ENCODE measurements at places on chromosomes 16 and 17. TPM values are rescaled to one million over a fixed set of nuclear protein-coding genes. Genes with fewer than 3 reads are reported as not detected.

- H3K27ac ChIP-seq = no peak overlapping the region
- H3K27me3 ChIP-seq = no peaks in the 10 kb centered on the region
- peaks cover 9% of the 10 kb centered on the region for H3K4me1 ChIP-seq
- H3K4me3 ChIP-seq = no peak overlapping the region
Measured at GRCh38 chr17:17344507-17345293, 41.5 kb downstream of the NT5M start.

The HLF gene
- total RNA-seq = 7.7 TPM

The HAGH gene
- 440 TPM for total RNA-seq

GRCh38 chr16:72198021-72198711 lies 26.2 kb upstream of the PMFBP1 start:
- H3K27ac ChIP-seq = no peak overlapping the region
- no peaks in the 10 kb centered on the region for H3K36me3 ChIP-seq
- DNase-seq = no peak
- H3K4me3 ChIP-seq = no peak overlapping the region
- H3K4me1 ChIP-seq = no peaks in the 10 kb centered on the region

DNA sequence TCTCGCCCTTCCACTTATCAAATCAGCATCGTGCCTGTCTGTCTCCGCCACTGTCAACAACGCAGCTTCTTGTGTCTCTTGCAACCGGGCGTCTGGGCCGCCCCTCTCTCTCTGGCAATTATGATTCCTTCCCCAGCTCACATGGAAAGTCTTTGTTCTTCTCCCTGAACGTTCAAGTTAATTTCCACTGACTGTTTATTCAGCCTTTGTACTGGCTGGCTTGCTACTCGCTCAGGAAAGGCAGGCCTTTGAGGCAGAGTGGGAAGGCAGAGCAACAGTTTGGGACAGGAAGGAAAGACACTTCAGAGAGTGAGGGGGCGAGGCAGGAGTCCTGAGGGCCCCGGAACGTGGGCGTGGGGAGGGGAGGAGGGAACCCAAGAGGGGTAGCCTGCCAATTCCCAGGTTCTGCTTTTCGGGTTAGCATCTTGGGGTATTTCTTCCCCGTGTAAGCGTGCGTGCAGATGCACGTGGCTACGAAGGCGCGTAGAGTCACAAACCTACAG lies 50.8 kb downstream of the AKAP1 start:
- peaks cover 2% of the 10 kb centered on the region for H3K4me1 ChIP-seq
- H3K4me3 ChIP-seq = no peak overlapping the region
- no peaks in the 10 kb centered on the region for H3K27me3 ChIP-seq
- no peak overlapping the region for H3K27ac ChIP-seq

DNA sequence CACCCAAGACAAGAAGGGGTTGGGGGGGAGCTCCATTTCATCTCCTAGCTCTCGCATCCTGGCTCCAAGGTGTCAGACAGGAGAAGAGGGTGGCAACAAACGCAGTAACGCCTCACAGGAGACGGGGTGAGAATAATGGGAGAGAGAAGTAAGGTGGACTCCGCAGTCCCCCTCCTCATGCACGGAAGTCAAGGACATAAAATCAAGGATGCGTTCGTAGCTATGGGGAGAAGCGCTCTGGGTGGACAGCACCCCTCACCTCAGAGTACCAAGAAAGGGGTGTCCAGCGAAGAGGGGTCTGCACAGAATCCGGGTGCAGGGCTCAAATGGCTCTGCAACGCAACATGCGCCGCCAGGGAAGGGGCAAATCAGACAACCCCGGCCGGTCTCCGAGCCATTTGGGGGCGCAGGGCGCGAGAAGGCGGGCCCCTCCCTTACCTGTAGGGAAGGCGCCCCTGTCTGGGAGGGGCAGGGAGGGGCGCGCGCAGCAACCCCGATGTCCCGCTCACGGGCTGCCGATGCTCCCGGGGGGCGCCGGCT lies 555 bp downstream of the HDAC5 start:
- H3K27ac ChIP-seq = peak overlapping the region; percentile 93
- no peak for DNase-seq
- peak overlapping the region; percentile 81 for H3K4me3 ChIP-seq
- peaks cover 54% of the 10 kb centered on the region for H3K4me1 ChIP-seq
- H3K27me3 ChIP-seq = no peaks in the 10 kb centered on the region

DNA sequence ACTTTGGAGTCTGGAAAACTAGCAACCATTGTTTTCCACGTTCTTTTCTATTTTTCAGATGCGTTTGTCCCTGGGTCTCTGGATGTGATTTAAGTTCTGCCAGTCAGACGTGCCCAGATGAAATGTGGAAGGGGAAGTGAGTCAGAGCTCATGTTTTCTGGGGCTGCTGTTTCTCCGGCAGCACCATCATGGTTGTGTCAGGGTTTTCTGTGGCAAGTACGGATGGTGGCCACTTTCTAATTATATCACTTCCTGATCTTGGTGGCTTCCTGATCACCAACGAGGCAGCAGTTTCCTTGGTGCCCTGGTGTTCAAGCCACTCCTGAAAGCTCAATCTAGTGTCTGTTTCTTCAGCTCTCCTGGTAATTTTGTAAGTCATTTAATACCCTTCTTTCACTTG lies 31.4 kb upstream of the PMFBP1 start:
- no peaks in the 10 kb centered on the region for H3K27me3 ChIP-seq
- no peak overlapping the region for H3K27ac ChIP-seq
- no peak overlapping the region for H3K4me3 ChIP-seq

- H3K27me3 ChIP-seq = no peaks in the 10 kb centered on the region
- peaks cover 5% of the 10 kb centered on the region for H3K4me1 ChIP-seq
- peak overlapping the region; percentile 58 for H3K27ac ChIP-seq
- no peaks in the 10 kb centered on the region for H3K36me3 ChIP-seq
- DNase-seq = no peak
Measured at GRCh38 chr17:1056761-1057160, 59.8 kb downstream of the TIMM22 start.

GRCh38 chr16:68921637-68922036 lies 78.3 kb downstream of the TANGO6 start:
- H3K36me3 ChIP-seq = no peaks in the 10 kb centered on the region
- H3K4me3 ChIP-seq = no peak overlapping the region
- no peaks in the 10 kb centered on the region for H3K4me1 ChIP-seq
- H3K27me3 ChIP-seq = no peaks in the 10 kb centered on the region

- H3K36me3 ChIP-seq = no peaks in the 10 kb centered on the region
- no peaks in the 10 kb centered on the region for H3K27me3 ChIP-seq
- H3K4me1 ChIP-seq = peaks cover 64% of the 10 kb centered on the region
- H3K4me3 ChIP-seq = no peak overlapping the region
- DNase-seq = no peak
Measured at GRCh38 chr17:42252597-42253550, 23.3 kb downstream of the STAT5B start.

The FN3KRP gene
- total RNA-seq = 3.8 TPM

GRCh38 chr16:70523743-70524398 lies at the start of gene SF3B3:
Gene SF3B3 (plus strand): TSS chr16:70523816. CDS start chr16:70526657, 2,841 bp downstream.
- no peaks in the 10 kb centered on the region for H3K27me3 ChIP-seq
- peaks cover 18% of the 10 kb centered on the region for H3K36me3 ChIP-seq
- DNase-seq = peak; percentile 45
- H3K27ac ChIP-seq = peak within 1 kb of the TSS; percentile 92
- peak within 1 kb of the TSS; percentile 84 for H3K4me3 ChIP-seq

DNA sequence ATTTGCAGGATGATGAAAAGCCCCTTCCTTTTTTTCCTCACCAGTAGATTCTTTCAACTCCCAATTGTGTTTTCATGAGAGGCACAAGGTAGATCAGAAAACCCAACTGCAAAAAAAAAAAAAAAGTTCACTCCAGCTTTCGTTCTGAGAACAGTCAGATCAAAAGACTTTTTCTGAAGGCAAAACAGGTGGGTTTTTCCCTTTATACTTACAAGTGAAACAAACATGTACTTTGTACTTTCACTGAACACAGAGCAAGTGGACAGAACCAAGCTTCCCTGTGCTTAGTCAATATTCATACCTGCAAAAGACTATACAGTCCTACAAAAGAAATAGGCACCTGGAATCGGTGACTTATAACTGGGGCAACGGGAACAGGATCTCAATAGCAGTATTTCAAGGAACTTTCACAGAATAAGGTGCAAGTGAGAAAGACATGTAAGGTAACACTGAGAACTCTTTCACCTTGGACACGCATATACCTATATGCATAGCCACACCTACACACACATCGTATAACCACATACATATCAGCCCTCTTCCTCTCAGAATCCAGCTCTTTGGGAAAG lies 54.1 kb downstream of the TOX3 start:
- H3K36me3 ChIP-seq = no peaks in the 10 kb centered on the region
- no peaks in the 10 kb centered on the region for H3K27me3 ChIP-seq
- no peak overlapping the region for H3K27ac ChIP-seq
- DNase-seq = no peak

DNA sequence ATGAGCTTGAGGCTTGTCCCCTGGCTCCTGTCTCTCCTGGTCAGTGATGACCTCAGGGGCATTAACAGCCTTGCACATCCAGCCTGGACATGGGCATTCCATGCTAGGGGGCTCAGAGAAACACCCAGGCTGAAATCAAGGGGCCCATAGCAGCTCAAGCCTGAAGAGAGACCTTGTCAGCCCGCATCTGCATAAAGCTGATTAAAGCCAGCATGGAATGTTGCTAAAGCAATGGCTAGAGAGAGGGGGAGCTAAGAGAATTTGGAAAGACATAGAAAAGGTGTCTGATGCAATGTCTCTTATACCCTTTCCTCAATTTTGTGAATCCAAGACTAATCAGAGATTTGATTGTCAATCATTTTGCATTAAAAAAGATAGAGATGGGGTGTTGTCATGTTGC lies 51.4 kb upstream of the WSCD1 start:
- no peaks in the 10 kb centered on the region for H3K4me1 ChIP-seq
- no peak overlapping the region for H3K27ac ChIP-seq
- H3K36me3 ChIP-seq = no peaks in the 10 kb centered on the region
- no peak for DNase-seq

The ZFP3 gene
- total RNA-seq = 8.6 TPM

- no peak overlapping the region for H3K27ac ChIP-seq
- H3K36me3 ChIP-seq = no peaks in the 10 kb centered on the region
- H3K4me3 ChIP-seq = no peak overlapping the region
Measured at GRCh38 chr17:26807024-26807423, 486.9 kb upstream of the WSB1 start.

The ZNF750 gene
- 6.1 TPM for total RNA-seq

- no peaks in the 10 kb centered on the region for H3K27me3 ChIP-seq
- no peak overlapping the region for H3K4me3 ChIP-seq
- no peak overlapping the region for H3K27ac ChIP-seq
- H3K4me1 ChIP-seq = no peaks in the 10 kb centered on the region
- H3K36me3 ChIP-seq = no peaks in the 10 kb centered on the region
Measured at GRCh38 chr17:8563981-8564602, 66.4 kb downstream of the MYH10 start.

The TAT gene
- 1.9 TPM for total RNA-seq

GRCh38 chr16:77143364-77143763 lies 47.6 kb upstream of the MON1B start:
- H3K36me3 ChIP-seq = no peaks in the 10 kb centered on the region
- no peaks in the 10 kb centered on the region for H3K27me3 ChIP-seq
- no peak for DNase-seq
- no peak overlapping the region for H3K4me3 ChIP-seq
- H3K4me1 ChIP-seq = no peaks in the 10 kb centered on the region
- H3K27ac ChIP-seq = no peak overlapping the region

GRCh38 chr16:68335175-68335574 lies 24.4 kb downstream of the PRMT7 start:
- H3K36me3 ChIP-seq = peaks cover 29% of the 10 kb centered on the region
- no peak overlapping the region for H3K4me3 ChIP-seq
- no peak for DNase-seq
- H3K27me3 ChIP-seq = no peaks in the 10 kb centered on the region

DNA sequence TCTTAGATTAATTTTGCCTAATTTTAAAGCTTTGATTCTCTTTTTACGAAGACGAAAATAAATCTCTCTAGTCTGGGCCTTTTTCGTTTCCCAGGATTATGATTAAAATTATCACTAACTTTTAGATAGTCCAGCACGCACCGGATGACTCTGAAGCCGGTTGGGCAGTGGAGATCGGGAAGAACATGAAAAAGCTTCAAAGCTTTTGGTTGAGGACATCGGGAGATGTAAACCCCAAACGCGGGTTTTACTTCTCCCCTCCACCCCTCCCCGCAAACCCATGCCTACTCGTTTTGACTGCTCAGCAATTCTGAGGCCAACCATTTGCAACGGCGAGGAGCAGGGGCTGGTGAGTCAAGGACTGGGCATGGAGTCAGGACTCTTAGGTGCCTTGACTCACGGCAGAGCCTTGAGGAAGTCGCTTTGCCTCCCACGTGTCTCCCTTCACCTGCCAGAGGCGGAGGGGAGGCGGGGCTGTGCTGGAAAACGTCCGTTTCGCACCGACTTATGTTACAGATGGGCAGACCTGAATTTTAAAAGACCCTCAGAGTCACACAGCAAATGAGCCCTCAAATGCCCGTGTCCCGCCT lies 989 bp upstream of the DUSP14 start:
- H3K4me3 ChIP-seq = peak overlapping the region; percentile 96
- no peaks in the 10 kb centered on the region for H3K36me3 ChIP-seq
- no peaks in the 10 kb centered on the region for H3K27me3 ChIP-seq
- peaks cover 22% of the 10 kb centered on the region for H3K4me1 ChIP-seq

The PRSS27 gene
- 0.49 TPM for total RNA-seq

DNA sequence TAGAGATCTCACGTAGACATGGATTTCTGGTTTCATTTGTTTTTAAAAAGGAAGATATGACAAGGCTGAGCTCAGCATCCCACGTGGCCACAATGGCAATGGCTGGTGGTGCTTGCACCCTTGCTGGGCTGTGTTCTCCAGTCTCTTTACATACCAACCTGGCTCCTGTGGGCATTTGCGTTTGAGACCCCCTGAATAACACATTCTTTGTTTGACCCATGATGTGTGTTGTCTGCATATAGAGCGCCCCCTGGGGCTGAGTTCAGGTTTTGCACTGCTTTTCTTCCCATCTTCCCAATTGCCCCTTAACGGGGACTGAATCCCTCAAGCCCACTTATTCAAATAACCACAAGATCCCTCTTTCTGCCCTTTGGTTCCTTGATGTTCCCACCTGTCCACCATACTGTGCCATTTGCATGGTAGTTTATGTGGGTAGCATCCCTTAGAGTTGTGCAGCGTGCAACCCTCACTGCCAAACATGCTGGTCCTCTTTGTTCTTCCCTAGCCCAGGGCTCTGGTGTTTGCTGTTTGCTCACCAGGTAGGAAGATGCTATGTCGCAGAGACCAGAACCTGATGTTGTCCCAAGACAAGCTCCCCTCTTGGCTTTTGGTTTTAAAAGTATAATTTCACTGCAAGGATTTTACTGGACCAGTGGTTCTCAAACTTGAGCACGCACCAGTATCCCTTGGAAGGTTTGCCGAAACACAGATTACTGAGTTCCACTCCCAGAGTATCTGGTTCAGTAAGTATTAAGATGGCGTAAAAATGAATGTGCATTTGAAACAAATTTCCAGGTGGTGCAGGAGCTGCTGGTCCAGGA lies 38.5 kb upstream of the NKD1 start:
- H3K4me1 ChIP-seq = no peaks in the 10 kb centered on the region
- H3K27me3 ChIP-seq = no peaks in the 10 kb centered on the region
- H3K36me3 ChIP-seq = no peaks in the 10 kb centered on the region
- no peak overlapping the region for H3K27ac ChIP-seq
- no peak for DNase-seq

The CEP95 gene
- 18.4 TPM for total RNA-seq

All from gastrocnemius medialis (tissue), 4 donors.